ENCODE measurements at places on chromosomes 3 and 15. TPM values are rescaled to one million over a fixed set of nuclear protein-coding genes. Genes with fewer than 3 reads are reported as not detected.

Gene CCDC174
- total RNA-seq = 13.8 TPM

Gene TIMP4
- 1.3 TPM for total RNA-seq

Gene C3orf22
- total RNA-seq = not detected

DNA sequence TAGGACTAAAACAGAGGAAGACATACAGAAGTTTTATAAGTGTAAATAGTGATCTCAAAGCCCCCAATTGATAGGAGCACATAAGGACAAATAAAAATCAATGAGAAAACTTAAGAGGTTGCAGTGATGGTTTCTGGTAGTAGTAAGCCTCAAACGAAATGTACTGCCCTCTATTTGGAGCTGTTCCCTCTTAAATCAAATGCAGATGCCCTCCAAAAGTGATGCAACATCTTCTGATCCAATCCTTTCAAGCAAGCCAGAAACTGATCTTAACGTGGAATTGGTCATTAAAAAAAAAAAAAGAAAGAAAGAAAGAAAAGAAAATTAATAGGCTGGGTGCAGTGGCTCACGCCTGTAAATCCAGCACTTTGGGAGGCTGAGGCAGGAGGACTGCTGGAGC, 259.3 kb downstream of the ZBTB20 start:
- DNase-seq = no peak

DNA sequence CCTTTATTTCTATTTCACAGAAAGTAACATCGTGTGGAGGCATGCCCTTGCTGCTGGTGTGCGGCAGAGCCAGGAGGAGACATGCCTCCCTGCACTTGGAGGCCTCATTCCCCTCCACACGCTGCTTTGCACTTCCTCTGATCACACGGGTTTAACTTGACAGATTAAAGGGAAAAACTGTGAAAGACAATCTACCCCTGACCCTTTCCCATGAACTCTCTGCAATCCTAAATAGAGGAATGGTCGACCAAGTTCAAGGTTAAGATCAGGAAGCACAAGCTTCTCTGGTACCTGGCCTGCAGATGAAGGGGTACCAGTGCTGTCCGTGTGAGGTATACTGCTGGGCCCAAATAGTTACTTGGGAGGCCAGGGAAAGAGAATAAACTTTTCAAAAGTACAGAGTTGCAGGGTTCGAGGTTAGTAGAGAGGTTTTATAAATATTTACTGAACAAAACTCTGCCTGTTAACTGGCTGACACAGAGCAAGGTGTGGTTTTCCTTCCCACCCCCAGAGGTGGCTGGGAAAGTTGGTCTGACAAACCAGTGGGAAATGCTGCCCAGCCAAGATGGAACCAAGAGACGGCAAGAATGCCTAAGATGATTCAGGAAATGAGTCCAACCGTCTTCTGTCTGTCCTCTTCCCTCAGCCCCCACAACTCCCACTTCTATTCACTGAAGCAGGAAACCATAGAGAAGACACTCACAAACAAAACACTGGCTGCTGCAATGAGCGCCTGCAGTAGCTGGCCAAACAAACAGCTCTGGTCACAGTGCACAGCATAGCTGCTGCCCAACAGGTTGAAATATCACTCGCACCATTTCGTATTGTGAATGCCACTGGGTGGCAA, 79.6 kb downstream of the IGF2BP2 start:
- peak; percentile 74 for DNase-seq

- peak; percentile 41 for DNase-seq
Measured at GRCh38 chr15:66454143-66454542, 43.4 kb downstream of the SNAPC5 start.

GRCh38 chr3:176328666-176329065, 868.6 kb downstream of the TBL1XR1 start:
- DNase-seq = no peak

DNA sequence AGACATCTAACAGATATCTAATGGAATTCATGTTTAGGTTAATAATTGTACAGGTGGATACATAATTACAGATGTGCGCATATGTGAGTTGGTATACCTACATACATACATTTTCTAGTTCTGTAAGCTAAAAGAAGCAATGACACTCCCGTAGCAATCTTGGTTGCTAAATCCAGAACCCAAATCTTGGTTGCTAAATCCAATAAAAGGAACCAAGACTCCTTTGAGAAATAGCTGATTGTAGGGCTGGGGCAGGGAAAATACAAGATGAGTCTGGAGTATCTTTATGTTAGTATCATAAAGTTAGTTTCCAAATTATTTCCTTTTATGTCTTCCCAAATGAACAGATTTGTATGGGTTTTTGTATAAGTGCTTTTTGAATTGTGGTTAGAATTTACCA, 135.2 kb downstream of the TMCC1 start:
- DNase-seq = no peak

GRCh38 chr15:68417897-68418296, 14.1 kb downstream of the ITGA11 start:
- no peak for DNase-seq

- no peak for DNase-seq
Measured at GRCh38 chr3:151740581-151740980, 6.9 kb downstream of the AADACL2 start.

- DNase-seq = peak; percentile 98
Measured at GRCh38 chr3:8555113-8555661, 53.6 kb downstream of the LMCD1 start.

- no peak for DNase-seq
Measured at GRCh38 chr3:195162033-195162669, 108.8 kb downstream of the XXYLT1 start.

GRCh38 chr3:172836390-172836997, 86.0 kb downstream of the ECT2 start:
- peak; percentile 54 for DNase-seq

DNA sequence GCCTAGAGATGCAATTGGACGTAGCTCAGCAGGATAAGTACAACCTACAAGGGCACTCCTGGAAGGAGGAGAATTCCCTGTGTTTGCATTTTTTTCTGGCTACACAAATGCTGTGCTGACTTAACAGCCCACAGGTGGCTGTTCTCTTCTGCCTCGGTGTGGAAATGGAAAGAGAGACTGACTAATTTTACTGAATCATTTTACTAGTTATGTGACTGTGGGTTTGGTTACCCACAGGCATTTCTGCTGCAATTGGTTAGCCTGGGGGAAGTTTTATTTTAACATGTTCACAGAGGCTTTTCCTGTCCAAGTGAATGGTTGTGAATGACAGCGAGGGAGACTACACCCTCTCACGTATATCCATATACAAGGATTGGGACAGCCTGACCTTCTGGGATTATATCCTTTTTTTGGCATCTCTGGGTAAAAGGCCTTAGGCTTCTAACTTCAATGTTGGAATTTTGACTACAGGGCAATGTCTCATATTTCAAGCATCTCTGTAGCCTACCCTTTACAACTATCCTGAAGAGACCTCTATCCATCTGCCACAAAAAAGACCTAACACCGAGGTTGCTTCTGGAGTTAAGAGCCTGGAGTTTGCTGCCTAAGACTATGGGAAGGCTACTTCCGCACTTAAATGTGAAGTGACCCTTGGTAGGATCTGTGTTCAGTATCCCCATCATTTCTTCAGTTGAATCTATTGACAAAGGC, 67.2 kb upstream of the TP63 start:
- DNase-seq = peak; percentile 56
